AG04449 (cell line): ENCODE measurements at places on chromosomes 6 and 20.

GRCh38 chr20:48538058-48538825, 289.6 kb downstream of the PREX1 start:
- peak; percentile 23 for DNase-seq

- no peak for DNase-seq
These were observed 508 bp downstream of the NOP56 start for GRCh38 chr20:2652724-2653555.

GRCh38 chr6:166365806-166366205, 16.9 kb downstream of the MPC1 start:
- no peak for DNase-seq

DNA sequence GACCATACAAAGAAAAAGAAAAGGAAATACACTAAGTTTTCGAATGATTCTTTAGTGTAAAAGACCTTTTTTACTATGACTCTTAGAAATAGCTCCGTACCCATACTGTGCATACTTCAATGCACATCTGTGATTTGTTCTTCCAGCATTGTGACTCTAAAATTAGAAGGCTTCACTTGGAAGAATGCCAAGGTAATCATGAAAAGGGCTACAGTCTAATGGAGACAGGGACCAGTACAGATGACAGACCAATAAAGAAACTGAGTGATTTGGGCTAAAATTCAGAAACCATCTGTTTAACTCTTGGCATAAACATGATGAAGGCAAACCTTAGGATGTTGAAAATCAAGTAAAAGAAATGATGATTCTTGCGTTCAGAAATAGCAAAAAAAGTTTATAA, 46.3 kb downstream of the CYP39A1 start:
- DNase-seq: no peak

GRCh38 chr6:134809130-134809529, 140.8 kb downstream of the ALDH8A1 start:
- DNase-seq: no peak

GRCh38 chr6:72861935-72862432, 240.1 kb downstream of the KCNQ5 start:
- DNase-seq: no peak

- no peak for DNase-seq
These were observed 104.5 kb downstream of the NOL4L start for GRCh38 chr20:32480371-32481241.

DNA sequence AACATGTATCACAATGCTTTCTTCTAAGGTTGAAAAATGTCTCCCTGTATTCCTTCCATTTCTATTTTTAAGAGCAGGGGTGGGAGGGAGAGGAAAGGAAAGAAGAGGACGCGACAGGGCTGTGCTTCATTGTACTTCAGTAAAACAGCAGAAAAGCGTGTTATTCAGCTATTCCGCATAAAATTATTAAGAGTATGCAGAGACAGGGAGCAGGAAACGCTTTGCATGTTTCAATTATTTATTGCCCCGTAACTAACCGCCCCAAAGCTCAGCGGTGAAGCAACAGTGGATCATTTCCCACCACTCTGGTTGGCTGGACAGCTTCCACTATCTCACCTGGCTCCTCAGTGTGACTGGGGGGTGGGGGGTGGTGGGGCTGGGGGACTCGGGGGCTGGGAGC, 188.9 kb downstream of the TTLL2 start:
- no peak for DNase-seq

- DNase-seq: no peak
These were observed 38.9 kb downstream of the OR2B2 start for GRCh38 chr6:27873021-27873940.

GRCh38 chr20:25117990-25118389, 36.0 kb upstream of the VSX1 start:
- DNase-seq: no peak

GRCh38 chr6:137764464-137764863, 102.6 kb upstream of the TNFAIP3 start:
- DNase-seq: peak; percentile 77

GRCh38 chr20:42690842-42691437, 498.8 kb downstream of the PTPRT start:
- DNase-seq: no peak

DNA sequence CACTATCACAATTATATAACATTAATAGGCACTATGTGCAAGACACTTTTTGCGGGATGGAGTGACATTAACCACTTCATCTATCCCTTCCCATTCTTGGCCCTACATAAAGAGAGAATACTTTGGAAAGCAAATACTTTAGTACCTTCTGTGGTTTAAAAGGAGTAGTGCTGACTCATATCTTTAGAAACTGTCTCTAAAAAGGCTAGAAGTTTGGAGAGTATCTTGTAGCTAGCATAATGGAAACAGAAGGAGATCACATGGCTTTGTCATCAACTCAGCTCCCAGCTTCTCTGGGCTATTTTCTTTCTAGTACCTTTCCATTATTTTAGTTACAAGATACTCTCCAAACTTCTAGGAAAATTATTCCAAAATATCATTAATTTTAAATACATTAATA, 157.5 kb downstream of the ADGRG6 start:
- peak; percentile 23 for DNase-seq

- no peak for DNase-seq
These were observed 83.8 kb upstream of the FAM184A start for GRCh38 chr6:119162134-119162775.

- no peak for DNase-seq
These were observed 199.3 kb downstream of the BACH2 start for GRCh38 chr6:90097356-90097755.

GRCh38 chr20:34604980-34605788, 46.7 kb downstream of the MAP1LC3A start:
- no peak for DNase-seq

DNA sequence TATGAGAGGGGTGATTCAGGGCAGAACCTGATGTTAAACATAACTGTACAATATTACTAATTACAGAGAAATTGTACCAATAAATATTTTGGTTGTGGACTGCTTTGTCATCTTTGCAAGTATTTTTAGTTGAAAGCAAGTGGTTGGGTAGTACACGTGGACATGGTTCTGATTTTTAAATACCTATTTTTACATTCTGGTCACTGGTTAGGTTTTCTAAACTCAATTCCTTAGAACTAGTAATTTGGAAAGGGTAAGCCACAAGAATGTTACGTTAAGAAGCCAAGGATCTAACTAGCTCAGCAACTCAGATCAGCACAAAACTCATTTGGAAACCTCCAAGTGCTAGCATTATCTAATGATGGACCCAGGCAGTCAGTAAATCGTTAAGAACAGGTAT, 2.7 kb downstream of the EPB41L2 start:
- DNase-seq: no peak

GRCh38 chr20:44073011-44073674, 113.8 kb downstream of the JPH2 start:
- no peak for DNase-seq

DNA sequence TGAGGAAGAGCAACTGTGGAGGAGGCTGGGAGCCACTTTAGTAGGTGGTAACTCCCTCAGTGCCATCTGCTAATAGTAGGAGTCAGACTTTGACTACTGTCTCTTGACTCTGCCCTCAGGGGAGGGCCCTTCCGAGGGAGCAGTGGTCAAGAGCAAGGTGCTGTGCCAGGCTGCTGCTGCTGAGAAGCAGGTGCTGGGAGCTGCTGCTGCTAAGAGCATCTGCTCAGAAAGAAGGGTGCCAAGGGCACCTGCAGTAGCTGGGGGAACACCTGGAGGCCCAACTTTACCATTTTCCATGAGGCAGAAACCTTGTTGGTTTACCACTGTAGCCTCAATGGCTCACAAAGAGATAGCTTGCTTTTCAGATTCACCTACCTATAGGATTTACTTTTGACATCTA, 18.5 kb downstream of the GGTLC1 start:
- no peak for DNase-seq

DNA sequence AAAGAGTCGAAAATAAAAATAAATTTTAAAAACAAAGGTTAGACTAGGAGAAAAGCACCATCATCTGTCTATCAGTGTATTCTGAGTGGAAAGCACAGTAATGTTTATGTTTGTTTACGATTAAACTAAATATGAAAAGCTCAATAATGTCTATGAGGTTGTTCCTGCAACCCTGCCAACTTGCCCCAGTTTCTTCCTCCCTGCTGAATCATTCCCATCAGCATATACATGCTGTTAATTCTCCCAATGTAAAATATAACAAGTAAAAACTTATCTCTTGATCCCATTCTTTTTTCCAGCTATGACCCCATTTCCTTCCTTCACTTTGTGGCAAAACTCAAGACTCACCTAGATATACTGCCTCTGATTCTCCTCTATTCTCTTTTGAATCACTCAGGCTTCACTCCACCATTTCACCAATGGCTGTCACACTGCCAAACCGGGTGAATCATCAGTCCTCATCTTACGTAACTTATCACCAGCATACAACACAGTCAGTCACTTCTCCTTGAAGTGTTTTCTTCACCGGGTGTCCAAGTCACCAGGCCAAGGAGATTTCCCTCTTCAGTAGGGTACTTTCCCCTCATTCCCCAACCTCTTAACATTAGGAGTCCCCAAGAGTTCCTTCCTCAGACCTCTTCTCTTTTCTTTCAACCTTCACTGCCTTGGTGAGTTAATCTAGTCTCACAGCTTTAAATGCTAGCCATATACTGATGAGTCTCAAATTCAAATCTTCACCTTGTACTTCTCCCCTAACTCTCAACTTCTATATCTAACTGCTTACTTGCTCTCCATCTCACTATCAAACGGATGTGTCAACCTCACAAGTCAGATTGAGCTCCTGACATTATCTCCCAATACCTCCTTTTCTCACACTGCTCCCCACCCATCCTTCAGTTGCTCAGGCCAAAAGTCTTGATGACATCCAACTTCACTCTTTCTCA, 6.2 kb downstream of the TMEM242 start:
- no peak for DNase-seq

GRCh38 chr20:44143936-44144335, 43.1 kb downstream of the JPH2 start:
- no peak for DNase-seq

DNA sequence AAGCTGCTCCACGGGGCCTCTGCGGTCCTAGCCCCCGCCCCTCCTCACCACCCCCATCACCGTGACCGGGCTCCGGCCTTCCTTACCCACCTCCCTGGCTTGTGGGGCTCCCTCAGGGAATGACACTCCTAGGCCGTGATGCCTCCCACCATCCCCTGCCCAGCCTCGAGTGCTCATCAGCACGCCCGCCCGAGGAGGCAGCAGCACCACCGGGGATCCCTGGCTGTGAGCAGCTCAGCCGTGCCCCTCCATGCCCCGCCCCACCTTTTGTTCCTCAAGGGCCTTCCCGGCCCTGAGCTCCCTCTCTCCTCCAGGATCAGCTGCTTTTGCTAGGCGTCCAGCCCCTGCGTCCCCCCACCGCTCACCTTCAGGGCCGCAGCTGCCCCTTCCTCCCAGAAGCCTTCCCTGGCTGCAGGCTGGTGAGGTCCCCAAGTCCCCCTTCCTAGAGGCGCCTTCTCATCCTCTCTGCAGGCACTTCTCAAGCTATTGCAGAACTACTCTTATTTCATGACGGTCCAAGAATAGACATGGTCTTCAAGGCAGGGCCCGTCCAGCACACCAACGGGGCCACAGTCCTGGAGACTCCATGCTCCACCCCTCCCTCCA, 3.0 kb downstream of the FNDC11 start:
- no peak for DNase-seq

DNA sequence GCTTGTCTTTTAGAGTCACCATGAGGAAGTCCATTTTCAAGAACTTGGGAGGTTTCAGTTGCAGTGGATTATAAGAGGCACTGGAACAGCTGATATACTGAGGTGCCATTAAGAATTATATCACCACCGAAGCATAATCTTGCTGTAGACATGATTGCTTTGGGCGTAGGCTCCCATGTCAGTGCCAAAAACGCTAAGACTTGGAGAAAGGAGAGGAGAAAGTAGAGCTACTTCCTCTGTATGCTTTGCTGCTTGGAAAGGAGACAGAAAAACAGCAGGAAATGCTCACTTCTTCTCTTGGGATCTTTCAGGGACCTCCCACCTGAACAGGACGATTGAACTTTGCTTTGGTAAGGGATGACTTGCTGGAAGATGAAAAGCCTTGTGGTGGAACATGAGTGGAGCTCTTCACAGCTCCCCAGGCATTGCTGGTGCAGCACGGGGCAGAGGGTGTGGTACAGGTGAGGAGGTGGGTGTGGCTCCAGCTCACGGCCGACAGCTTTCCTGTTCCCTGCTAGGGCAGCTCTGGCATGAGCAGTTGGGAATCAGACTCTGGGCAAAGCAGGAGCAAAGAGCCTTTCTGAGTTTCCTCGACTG, 190.4 kb upstream of the JAG1 start:
- no peak for DNase-seq

GRCh38 chr6:15073344-15073789, 172.5 kb upstream of the JARID2 start:
- no peak for DNase-seq

- no peak for DNase-seq
These were observed 62.7 kb upstream of the ISM1 start for GRCh38 chr20:13158369-13158768.

- no peak for DNase-seq
These were observed 13.3 kb upstream of the RIPOR2 start for GRCh38 chr6:24949020-24949569.

GRCh38 chr20:59925899-59926298, 7.5 kb downstream of the SYCP2 start:
- DNase-seq: no peak

- DNase-seq: no peak
These were observed 52.4 kb downstream of the NINL start for GRCh38 chr20:25532971-25533391.

DNA sequence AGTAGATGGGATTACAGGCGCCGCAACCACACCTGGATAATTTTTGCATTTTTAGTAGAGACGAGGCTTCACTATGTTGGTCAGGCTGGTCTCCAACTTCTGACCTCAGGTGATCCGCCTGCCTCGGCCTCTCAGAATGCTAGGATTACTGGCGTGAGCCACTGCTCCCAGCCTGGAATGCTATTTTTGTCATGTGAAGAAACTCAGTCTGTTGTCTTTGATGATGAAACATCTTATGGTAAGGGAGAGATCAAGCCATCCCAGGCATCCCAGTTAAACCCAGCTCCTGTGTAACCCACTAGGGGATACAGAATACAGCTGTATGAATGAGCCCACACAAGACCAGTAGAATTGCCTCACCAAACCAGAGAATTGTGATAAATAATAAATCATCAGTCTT, 83.6 kb upstream of the RBM24 start:
- no peak for DNase-seq

DNA sequence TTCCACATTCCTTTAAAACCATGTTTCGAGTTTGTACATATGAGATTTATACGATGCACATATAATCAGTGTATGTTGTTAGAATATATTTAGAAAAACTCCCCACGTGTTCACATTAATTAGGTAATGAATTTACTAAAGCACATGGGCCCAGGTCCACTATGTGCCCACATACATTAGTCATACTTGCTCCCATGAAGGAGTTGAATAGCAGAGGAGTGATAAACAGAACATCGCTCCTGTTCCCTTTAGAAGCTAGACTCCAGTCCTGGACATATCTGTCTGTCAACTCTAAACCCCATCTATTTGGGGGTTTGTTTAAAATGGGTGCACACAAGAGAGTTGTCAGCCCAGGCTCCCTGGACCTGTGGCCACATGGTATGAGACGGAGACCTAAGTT, 108.1 kb upstream of the TIAM2 start:
- DNase-seq: no peak

DNA sequence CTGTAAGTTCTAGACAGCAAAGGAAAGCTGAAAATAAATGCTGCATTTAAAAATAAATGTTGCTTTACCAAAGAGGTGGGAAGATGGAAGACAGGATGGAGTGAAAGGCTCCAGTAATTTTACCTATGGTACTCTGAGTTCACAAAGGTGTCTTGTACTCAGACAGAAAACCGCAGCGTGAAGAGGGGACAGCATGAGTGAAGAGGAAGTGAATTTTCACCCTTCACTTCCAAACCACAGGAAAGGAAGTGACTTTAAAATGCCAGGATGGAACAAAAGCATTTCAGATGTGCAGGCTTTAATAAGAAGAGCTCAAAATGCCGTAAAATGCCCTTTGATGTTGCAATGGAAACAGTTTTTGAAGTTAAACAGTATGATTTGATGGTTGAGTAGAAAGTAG, 91.2 kb upstream of the TINAG start:
- DNase-seq: no peak
